ENCODE measurements at places on chromosomes 5 and 9. TPM values are rescaled to one million over a fixed set of nuclear protein-coding genes. Genes with fewer than 3 reads are reported as not detected.

Gene SNCAIP
- 14.1 TPM for polyA plus RNA-seq

Gene PHF24
- 0.56 TPM for polyA plus RNA-seq

Gene PCDHB1
- polyA plus RNA-seq: 0.11 TPM

Gene SCGB3A2
- polyA plus RNA-seq: not detected

Gene NSMF
- polyA plus RNA-seq: 20.7 TPM

Gene PCDHB13
- 2.7 TPM for polyA plus RNA-seq

Gene SLIT3
- polyA plus RNA-seq: 23.8 TPM

Gene HK3
- 1.1 TPM for polyA plus RNA-seq

Gene ARHGAP26
- 17.2 TPM for polyA plus RNA-seq

Gene CTNNA1
- polyA plus RNA-seq: 252 TPM

Gene PCDH1
- 15.4 TPM for polyA plus RNA-seq

Gene UGT3A1
- 22.0 TPM for polyA plus RNA-seq

DNA sequence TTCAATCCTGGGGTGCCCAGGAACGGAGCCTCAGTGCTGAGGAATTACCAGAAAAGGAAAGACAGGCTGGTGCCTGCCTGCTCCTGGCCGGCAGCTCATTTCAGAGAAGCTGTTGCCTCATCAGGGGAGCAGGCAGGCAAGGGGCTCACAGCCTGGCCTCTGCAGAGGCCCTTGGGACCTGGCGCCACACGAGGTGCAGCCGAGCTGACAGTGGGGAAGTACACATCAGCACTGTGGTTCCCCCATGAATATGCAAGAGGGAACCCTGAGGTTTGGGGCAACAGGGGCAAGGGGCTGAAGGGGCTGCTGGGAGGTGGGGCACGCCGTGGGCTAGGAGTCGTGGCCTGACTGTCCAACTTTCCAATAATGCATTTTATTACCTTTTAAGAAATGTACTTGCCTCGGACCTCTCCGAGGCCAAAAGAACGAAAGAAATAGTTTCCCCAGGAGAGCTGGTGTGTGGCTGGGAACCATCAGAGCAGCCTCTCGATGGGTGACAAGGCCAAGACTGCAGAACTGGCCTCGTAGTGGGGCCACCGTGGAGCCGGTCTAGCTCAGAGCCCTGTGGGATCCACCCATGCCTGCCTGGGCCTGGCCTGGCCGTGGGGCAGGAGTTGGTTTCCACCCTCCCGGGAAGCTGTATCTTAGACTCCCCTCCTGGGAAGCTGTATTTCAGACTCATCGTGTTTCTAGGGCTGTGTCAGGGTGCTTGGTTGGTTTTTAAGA, 198.6 kb downstream of the PAX5 start:
- DNase-seq: no peak

GRCh38 chr5:14440223-14440581, 141.4 kb upstream of the OTULINL start:
- DNase-seq: no peak

- DNase-seq: no peak
Measured at GRCh38 chr5:127950707-127951391, 132.7 kb upstream of the SLC12A2 start.

DNA sequence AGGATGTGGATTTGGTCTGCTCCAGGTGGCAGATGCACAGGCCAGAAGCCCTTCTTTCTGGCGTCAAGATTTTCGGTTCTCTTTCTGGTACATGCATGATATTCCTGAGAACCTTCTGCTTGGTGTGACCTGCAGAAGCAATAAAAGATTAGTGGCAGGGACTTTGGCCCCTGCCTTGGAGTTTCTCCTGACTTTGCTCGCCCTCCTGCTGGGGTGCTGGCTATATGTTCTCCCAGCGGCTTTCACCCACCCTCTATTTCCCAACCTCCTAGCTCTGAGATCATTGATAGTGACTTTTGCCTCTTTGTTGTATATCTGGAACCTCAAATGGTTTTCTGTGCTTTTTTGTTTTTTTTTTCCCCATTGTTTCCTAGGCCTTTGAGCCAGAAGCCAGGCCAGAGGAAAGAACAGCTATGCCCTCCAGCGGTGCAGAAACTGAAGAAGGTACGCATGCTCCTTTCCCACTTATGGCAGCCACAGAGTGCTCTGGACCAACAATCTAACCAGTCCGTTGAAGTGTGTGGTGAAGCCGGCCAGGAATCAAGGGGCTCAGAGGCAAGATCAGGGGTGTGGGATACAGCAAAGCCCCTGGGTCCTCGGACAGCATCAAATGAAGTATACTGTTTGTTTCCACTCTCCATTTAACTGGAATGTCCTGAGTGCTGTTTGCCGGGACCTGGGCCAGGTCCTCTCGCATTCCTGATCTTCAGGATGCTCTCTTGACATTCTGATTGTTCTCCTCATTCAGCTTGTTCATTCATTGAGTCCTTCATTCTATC, 154.5 kb downstream of the ARHGEF28 start:
- no peak for DNase-seq

DNA sequence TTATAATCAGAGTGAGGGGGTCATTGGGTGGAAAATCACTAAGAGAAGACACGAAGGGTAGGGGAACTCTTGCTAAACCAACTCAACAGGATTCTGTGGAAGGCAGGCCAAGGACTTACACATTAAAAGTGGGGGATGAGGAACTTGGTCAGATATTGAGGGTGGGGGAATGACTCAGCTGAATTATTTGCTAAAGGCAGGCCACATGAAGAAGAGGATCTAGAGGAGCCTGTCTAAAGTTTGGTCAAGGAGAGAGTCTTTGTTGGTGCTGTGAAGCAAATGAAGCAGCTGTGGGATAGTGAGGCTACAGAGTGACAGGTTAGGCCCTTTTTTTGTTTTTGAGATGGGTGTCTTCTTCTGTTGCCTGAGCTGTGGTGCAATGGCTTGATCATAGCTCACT, 63.9 kb upstream of the SPRY4 start:
- no peak for DNase-seq

DNA sequence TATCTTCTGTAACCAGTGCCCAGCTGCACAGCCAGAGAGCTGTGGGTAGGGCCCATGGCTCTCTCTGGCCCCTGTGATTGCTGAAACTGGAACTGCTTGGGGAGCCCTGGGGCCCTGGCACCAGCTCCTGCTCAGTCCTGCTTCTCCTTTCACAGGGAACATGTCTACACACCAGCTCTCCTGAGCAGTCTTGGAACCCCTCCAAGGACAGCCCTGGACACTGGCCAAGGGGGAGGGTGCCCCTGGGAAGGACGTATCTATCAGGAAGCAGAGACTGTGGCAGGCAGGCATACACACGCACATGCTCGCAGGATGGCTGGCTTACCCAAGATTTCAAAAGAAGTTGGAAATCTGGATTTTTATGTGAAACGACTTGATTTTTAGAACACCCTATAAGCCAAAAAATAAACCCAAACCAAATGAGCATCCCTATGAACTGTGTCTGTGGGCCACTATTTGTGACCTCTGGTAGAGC, 8.8 kb upstream of the TRAF1 start:
- DNase-seq: peak; percentile 88

DNA sequence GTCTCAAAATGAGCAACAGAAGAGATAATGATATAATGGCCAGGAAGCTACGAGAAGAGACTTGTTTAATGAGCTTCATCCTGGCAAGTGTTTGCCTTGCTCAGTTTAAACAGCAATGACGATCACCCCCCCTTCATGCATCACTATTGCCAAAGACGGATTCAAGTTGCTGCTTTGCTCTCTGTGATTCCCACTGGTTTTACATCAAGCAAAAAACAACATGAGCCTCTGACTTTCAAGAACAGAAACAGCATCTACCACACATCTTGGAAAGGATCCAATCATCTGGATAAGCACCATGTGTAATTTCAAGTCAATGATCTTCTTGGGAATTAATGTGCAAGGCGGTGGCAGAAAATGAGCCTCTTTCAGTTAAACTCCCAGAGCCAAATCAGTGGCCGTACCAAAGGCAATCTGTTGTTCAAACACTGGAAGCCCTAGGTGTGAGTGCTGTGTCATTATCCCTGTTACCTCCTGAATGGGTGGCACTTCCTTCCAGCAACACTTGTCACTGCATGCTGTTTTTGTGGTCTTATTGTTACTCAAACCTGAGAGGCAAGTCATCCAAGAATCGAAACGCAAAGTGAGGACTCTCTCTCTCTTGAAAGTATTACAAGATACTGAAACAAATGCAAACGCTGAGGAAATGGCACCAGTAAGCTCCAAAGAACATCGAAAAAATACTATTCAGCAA, 72.8 kb downstream of the MED27 start:
- DNase-seq: no peak

DNA sequence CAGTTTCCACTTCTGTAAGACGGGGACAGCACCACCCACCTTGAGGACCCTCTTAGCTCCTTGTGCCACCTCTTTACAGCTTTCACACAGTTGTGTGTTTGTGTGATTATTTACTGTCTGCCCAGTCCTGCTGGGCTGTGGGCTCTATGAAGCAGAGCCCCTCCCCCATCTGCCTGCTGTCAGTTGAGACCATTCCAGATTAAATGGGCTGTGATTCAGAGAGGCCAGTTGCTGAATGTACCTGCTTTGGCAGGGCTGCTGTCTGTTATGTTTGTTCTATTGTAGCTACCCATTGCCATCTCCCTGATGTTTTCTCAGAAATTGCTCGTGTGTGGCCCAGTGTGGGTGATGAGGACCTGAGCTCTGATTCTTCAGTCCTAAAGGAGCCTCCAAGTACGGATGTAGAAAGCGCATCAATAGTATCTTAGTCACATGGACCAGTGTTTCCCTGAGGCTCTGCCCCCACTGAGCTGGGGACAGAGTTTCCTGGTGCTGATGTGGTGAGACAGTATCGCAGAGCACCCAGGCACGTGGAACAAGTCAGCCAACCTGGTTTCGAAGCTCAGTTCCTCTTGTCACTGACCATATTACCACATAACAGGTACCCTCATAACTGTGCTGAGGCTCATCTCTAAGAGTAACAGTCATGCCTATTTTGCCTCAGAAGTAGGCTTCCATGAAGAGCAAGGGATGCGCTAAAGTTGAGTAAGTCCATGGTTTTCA, 3.7 kb downstream of the ANGPTL2 start:
- no peak for DNase-seq

GRCh38 chr5:66884564-66885243, 288.5 kb downstream of the MAST4 start:
- no peak for DNase-seq

DNA sequence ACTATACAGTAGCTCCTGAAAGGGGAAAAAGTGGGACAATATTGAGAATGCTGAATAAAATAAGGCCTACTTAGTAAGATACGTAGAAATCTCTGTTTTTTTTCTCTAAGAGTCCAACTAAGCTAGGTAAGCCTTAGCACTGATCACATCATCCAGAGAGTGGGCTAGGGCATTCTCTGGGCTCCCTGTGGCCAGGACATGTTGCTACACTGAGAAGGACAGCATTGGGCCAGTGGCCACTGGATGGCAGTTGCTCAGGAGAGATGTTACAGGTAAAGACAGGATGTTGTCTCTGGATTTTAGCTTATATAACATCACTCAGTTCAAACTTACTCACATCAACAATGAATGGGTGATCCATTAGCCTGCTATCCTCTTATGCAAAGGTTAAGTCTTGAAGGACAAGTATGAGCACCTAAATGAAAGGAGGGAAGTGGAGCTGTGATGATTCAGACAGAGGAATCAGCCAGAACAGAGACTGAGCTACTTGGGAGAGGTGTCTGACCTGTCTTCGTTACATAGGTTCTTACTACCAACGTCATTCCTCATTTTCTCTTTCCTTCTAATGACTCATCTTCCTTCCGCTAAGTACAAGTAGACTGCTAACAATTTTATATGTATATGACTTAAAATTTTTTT, 226.6 kb upstream of the ADCY2 start:
- DNase-seq: no peak

DNA sequence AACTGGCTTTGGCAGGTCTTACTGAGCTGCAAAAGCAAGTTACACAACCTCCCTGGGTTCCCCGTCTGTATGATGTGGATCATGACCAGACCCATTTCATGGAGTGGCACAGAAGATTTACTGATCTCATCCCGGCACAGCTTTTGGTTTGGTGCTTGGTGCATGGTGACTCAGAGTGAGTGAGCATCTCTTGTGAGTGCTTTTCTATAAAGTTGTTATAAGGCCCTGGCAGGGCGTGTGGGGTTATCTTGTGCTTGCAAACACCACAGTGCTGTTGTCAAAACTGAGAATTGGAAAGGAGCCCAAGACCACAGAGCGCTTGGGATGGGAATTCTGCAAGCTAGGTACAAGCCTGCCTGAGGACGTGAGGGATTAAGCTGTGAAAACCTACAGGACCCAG, 425.2 kb downstream of the GADD45G start:
- no peak for DNase-seq

GRCh38 chr5:149378241-149378820, 761 bp downstream of the IL17B start:
- DNase-seq: no peak

DNA sequence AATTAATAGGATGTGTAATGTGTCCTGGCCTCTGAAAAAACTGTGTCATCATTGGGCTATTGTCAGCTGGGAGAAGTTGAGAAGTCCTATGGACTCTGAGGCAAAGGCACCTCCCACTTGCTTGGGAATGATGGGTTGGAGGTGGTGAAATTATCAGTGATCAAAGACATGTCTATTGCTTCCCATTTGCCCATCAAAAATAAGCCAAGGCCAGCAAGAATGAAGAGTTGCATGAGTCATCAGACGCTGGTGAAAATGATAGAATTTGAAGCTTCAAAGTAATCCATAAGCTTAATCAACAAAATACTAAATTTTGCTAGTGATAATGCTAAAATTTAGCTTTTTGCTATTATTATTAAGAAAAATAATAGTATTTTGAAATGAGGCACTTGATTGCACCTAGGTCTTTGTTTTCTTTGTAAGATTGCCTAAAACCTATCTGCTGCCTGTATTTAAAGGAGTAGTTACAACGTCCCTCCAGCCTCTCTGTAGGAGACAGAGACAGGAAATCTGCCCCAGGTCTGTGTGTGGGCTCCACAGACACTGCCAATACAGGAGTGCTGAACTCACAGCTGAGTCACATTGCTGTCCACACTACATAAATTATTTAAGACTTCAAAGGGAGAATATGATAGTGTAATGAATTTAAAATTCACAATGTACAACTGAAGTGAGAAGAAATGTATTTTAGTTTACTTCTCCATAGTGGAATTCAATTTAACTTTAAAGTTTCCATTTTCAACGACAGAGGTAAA, 48.4 kb upstream of the APC start:
- DNase-seq: peak; percentile 69

DNA sequence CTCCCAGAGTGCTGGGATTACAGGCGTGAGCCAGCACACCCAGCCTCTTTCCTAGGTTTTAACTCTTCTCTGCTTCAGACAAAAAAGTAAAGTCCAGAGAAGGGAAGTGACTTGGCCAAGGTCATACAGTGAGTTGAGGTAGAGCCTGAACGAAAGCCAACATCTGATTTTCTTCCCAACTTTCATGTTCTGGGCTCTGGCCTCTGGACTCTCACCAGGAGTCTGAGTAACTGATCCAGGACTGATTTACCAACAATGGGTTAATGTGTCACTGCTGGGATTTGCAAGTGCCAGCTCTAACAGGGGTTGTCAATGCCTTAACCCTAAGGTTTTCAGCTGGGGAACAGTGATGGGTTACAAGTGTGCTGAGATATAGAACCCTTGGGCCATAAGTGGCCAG, 32.2 kb upstream of the LARP1 start:
- DNase-seq: no peak

DNA sequence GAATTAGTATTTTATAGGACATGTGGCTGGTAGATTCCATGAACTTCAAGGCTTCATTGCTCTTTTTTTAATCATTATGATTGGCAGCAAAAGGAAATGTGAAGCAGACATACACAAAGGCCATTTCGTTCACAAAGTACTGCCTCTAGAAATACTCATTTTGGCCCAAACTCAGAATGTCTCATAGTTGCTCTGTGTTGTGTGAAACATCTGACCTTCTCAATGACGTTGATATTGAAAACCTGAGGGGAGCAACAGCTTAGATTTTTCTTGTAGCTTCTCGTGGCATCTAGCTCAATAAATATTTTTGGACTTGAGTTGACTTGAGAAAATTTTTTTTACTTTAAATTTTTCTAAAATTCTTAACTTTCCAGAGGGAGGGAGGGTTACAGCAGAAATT, 12.4 kb downstream of the KCNV2 start:
- no peak for DNase-seq

Data from muscle of back (tissue), 13 donors.